Right ventricle myocardium superior (tissue), 1 donor: ENCODE measurements at places on chromosomes 3 and 15. TPM values are rescaled to one million over a fixed set of nuclear protein-coding genes. Genes with fewer than 3 reads are reported as not detected.

DNA sequence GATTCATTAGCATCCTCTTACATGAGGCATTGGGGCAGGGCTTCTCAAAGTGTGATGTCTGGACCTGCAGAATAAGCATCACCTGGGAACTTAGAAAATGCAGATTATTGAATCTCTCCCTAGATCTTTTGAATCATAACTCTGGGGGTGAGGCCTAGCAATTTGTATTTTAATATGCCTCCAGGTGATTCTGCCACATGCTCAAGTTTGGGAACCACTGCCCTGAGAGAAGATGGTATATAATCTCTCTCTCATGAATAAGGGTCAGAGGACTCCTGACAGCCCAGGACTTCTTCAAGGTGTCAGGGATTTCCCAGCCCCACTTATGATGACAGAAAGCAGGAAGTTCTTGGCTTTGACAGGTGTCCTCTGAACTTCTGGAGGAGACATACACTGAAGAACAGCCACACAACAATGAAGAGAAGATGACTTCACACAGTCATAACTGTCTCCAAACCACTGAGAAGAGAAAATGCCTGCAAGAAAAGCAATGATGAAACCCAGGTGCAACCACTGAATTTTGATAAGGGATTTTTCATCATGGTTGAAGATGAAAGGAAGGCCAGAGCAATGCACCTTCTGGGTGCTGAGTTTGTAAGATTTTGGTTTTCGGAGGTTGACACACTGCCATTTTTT lies 211.9 kb upstream of the MRPL3 start:
- DNase-seq = no peak

- no peak for DNase-seq
These were observed 10.1 kb downstream of the AADACL2 start for GRCh38 chr3:151743855-151744254.

GRCh38 chr15:80507638-80508316 lies 103.6 kb downstream of the ARNT2 start:
- DNase-seq = no peak

The ACAD11 gene
- total RNA-seq = 14.7 TPM

The TTLL3 gene
- total RNA-seq = 11.1 TPM
